ENCODE measurements at places on chromosomes 3 and 15. TPM values are rescaled to one million over a fixed set of nuclear protein-coding genes. Genes with fewer than 3 reads are reported as not detected.

PRTG gene
- 1.4 TPM for total RNA-seq

CACNA1D gene
- 0.09 TPM for total RNA-seq

CPNE9 gene
- total RNA-seq: not detected

ATR gene
- 24.8 TPM for total RNA-seq

SLC27A2 gene
- total RNA-seq: not detected

ACVR2B gene
- 3.4 TPM for total RNA-seq

OR4F15 gene
- not detected for total RNA-seq

USP13 gene
- 8.0 TPM for total RNA-seq

KBTBD13 gene
- total RNA-seq: not detected

KIF15 gene
- 12.7 TPM for total RNA-seq
